Naive thymus-derived CD8-positive, alpha-beta T cell (primary cell): ENCODE measurements at places on chromosomes 6 and 20.

DNA sequence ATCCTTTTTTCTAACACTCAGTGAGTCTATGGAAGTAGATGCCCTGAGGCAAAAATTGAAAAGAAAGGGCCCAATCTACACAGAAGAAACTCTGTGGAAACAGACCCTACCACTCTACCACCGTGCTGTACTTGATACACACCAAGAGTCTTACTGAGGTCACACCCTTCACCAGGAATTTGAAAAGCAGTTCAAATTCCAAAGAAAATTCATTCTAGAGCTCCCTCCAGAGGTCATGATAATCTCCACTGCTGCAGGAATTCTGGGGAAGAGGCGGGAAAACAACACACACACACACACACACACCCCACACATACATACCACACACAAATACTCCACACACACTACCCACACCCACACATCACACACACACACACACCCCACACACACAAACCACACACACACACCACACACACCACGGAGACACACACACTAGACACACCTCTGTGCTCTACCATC, 336.8 kb downstream of the HDGFL1 start:
- DNase-seq, result no peak

GRCh38 chr6:27870291-27870870, 41.8 kb downstream of the OR2B2 start:
- DNase-seq, result no peak

DNA sequence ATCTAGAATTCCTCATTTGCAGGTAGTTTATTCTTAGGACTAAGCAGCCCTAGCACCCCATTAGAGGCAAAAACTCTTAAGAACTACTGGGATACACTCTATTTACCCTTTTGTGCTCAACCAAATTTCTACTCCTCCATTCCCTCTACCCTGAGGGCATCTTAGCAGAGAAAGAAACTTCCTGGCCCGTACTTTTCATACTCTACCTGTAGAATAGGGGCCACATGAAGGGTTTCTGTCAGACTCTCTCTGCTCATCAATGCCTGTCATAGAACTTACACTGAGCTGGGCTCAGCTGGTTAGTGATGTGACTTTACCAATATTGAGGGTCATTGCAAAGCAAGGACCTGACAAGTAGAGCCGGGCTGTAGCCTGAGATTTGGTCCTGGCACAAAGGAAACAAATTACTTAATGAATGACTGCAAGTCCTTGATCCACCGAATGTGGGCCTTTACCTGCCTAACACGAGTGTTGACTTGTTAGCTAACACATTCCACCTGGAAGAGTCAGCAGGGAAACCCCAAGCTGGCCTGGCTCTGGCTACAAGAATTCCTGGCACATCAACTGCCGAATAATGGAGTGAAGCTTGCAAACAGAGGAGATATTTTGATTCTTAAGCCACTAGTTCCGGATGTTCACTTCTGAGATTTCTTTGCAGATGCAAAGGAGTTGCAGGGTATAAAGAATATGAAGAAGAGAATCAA, 280.5 kb upstream of the JAG1 start:
- DNase-seq, result no peak

- DNase-seq, result no peak
Measured at GRCh38 chr20:13183005-13183404, 38.1 kb upstream of the ISM1 start.

DNA sequence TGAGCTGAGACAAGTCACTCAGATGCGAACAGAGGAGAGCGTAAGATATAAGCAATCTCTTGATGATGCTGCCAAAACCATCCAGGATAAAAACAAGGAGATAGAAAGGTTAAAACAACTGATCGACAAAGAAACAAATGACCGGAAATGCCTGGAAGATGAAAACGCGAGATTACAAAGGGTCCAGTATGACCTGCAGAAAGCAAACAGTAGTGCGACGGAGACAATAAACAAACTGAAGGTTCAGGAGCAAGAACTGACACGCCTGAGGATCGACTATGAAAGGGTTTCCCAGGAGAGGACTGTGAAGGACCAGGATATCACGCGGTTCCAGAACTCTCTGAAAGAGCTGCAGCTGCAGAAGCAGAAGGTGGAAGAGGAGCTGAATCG, 9.5 kb upstream of the SNRNP48 start:
- no peak for DNase-seq

- DNase-seq, result no peak
Measured at GRCh38 chr20:60054716-60055634, 96.8 kb downstream of the CDH26 start.
